Upper lobe of left lung (tissue), 6 donors: ENCODE measurements at places on chromosomes 1 and 21.

DNA sequence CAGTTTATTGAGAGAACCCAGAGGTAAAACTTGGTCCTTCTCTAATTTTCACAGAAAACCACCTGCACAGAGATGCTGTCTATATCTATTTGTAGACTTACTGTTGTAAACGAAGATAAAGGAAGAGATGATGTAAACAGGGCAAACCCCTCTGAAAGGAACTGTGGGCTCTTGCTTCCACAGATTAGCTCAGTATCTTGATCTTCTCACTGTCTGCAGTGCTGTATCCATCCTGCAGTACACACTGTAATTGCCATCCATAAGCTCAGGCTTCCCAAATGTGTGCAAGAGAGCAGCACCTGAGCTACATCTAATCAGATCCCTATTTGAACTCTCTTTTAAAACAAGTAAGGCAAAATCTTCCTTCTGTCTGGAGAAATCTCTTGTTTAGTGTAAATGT, 16.6 kb upstream of the RWDD3 start:
- no peak for DNase-seq

DNA sequence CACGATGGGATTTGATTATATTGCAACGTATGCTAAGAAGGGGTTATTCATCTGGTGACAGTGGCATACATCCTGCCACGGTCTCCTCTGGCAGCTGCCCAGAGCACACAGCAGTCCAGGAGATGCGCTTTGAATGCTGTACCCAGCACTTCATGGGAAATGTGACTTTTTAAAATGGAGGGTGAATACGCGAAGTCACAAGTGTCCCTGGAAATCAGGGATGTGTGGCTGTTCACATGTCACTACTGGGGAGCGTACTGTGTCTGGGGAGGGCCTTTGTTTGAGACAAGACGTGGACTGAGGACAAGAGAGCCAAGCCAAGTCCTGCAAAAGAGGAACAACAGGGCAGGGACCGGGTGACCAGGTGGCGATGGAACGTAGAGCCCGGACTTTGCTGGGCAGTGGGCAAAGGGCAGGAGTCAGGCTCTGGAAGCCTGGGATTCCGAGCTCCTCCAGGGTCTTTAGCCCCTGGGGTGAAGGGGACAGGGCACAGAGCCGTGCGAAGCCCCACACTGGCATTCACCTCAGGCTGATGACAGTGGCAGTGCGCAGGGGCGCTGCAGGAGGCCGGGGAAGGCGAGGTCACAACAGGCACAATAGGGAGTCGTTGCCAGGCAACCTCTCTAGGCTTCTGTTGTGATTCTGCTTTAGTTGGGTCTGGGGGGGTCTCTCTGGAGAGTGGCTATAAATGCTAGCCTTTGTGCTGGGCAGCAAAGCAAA, 11.4 kb upstream of the ZBTB21 start:
- peak; percentile 67 for DNase-seq

- DNase-seq, result no peak
Observed at GRCh38 chr1:76562292-76562691, 305.0 kb upstream of the ST6GALNAC5 start.

- no peak for DNase-seq
Observed at GRCh38 chr1:111733183-111733991, 5.8 kb downstream of the INKA2 start.

DNA sequence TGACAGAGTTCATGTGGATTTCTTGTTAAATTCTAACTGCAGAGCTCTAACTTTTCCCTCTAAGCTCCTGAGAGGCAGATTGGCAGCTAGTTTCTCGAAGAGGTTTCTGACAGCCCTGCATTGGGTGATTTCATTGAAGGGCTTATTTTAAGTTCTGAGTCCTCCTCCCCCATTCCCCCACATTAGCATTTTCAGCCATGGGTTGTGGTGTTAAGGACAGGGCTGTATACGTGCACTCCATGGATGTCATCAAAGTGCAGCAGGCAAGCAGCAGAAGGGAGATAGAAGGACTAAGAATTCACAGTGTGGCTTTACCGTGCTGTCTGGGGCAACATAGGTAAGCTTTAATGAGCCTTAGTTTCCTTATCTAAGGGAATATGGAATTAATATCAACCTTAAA, 19.0 kb downstream of the CRYZ start:
- no peak for DNase-seq

- peak; percentile 73 for DNase-seq
Observed at GRCh38 chr1:87151500-87152421, 176.9 kb upstream of the LMO4 start.

DNA sequence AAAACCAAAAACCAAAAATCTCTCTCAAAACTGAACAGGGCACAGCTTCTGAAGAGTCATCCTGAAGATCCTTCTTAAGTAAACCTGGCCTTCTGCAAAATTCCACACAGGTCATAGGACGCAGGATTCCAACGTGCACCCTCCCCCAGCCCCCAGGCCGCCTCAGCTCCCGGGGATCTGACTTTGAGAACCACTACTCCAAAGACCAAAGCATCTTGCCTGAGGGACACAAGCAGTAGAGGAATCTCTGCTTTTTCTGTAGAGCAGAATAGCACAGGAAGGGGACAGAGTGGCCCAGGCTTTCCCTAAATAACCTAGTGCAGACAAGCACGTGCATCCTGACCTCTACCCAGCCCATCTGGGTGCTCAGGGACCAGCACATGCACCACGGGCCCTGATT, 104.8 kb upstream of the VAMP3 start:
- peak; percentile 32 for DNase-seq

GRCh38 chr1:227728059-227728891, 6.8 kb downstream of the JMJD4 start:
- DNase-seq, result peak; percentile 92

DNA sequence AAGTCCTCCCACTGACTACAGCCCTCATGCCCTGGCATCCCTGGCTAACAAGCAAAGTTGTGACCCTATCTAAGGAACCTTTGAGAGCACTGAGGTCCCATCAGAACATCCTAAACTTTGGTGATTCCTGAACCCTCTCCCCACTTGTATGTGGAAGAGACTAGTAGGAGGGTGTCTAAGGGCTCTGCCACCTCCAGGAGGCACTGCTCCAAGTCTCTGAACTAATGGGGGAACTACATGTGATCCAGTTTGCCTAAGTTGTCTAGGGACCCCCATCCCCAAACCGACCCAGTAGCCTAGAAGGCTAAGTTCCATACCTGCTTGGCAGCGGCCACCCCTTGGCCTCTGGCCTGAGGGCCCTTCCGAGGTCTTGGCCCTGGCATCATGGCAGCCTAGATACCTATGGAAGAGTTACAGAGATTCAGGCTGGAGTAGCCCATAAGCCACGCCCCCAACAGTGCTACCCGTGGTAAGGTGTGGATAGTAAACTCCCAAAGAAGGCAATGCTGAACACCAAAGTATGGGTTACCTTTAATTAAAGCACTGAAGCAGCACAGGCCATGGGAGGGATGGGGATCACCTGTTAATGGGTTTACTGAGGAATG, 1.7 kb downstream of the CC2D1B start:
- no peak for DNase-seq

GRCh38 chr1:228338521-228339051, 68.0 kb downstream of the TRIM11 start:
- peak; percentile 63 for DNase-seq

- no peak for DNase-seq
Observed at GRCh38 chr1:229058111-229058561, 212.8 kb upstream of the RAB4A start.

- no peak for DNase-seq
Observed at GRCh38 chr1:163670989-163671757, 349.4 kb downstream of the NUF2 start.

GRCh38 chr1:226919587-226919986, 20.5 kb upstream of the COQ8A start:
- DNase-seq, result no peak

DNA sequence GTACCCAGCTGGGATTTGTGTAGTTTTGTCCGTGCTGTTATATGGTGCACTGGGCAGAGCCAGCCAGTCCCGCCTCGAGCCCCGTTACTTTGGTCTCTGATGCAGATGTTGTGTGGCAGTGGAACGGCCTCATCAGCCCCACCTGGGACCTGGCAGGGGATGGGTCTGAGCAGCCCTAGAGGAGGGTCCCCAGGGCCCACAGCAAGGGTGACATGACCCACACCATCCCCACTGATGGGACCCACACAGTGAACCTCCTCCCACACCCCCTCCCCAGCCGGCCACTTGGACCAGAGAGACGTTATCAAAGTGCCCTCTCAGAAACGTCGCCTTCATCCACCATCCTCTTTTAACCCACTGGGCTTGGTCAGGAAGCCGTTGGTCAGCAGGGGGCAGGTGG, 42.0 kb upstream of the PCBP3 start:
- no peak for DNase-seq
